ENCODE measurements at places on chromosomes 4 and X.
A peak's percentile ranks its signal among the peaks of the same experiment; 100 is the strongest.

DNA sequence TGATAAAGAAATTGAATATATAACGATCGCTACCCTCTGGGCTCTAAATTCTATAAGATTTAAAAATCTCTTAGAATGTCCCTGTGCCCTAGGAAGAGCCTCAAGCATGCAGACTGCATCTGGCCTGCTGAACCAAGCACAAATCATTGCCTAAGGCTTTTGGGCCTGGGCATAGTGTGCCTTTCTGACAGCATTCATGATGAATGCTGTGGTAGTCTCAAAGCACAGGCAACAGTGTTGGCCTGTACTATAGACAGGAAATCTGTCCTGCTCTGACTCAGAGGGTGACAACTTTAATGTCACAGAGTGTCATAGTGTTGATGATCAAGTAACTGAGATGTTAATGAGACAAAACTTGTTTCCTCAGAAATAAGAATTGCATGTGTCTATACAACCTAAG lies 717.3 kb downstream of the STIM2 start:
- no peak for DNase-seq

- no peak for DNase-seq
Measured at GRCh38 chr4:95432466-95432865, 116.3 kb downstream of the UNC5C start.

- DNase-seq = no peak
Measured at GRCh38 chr4:145773581-145774234, 93.8 kb downstream of the C4orf51 start.

DNA sequence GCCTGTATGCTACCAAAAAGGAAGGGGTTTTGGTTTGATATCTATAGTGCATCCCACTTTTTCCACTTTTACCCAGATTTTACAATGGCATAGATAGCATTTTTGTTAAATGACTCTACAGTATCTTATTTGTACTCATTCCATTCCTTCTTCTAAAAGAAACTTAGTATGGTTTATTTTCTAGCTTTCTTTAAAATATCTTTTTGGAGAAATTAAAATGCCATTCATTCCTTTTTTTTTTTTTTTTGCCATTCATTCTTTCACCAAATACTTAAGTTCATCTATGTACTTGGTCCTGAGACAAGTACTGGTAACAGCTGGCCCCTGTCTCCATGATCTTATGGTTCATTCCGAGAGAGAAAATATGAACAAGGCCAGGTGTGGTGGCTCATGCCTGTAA lies 49.1 kb downstream of the MID1 start:
- DNase-seq = no peak

DNA sequence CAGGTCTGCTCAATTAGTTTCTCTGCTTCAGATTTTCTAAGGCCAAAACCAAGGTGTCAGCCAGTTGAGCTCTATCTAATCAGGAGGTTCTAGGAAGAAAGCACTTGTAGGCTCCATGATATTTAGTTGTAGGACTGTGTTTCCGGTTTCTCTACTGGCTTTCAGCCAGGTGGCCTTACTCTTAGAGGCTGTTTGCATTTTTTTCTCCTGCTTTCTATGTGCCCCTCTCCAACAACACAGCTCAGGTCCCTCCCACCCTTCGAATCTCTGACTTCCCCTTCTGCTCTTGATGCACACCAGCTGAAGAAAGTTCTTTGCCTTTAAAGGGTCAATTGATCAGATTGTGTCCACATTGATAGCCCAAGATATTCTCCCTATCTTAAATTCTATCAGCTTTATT lies 245.2 kb downstream of the RAB28 start:
- DNase-seq = no peak

DNA sequence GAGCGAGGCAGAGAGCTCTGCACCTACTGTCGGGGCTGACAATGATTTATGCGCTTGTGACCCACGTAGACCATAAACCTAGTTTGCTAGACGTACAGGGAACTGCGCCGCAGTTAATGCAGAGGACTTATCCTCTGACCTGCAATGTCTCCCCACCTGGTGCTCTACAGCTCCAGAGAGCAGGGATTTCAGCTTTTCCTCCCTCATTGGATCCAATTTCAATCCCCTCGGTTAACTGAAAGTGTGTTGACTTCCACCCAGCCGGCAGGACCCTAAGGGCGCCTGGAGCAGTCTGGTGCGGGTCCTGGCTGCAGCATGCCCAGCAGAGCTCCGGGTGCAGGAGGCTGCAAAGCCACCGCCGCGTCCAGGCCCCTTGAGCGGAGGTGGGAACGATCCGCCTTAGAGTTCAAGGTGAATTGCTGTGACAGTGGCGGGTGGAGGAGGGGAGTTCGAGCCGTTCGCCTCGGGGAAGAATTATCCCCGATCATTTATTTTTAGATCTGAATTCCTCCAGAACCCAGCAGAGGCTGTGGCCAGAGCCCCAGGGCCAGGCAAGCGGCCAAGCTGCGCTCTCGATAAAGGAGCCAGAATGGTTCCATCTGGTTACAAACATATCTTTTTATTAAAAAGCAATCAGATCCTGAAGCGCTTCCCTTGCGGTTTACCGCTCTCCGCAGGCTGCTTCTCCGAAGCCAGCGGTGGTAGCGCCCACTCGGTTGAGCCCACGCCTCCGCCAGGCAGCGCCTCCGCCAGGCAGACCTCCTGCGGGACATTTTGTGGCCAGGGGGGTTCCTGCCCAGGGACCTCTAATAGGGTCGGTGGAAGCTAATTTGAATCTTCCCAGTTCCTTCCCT lies 66.0 kb downstream of the FBXO8 start:
- DNase-seq = no peak

DNA sequence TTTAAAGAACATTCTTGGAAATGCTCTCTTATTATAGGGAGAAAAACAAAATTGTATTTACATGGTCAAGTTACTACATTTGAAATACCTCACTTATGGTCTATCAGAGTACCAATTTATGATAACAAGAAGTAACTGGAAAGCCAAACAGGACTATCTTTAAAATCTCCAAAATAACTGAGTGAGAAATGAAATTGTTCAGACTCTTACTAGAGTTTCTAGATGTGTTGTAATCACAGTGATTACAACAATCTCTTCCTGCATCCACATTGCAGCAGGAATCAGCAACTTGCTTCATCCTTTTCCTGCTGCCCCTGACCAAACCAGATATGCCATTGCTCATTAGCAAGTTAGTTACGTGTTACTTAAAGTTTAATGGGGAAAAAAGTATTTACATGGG lies 245.2 kb upstream of the SMIM31 start:
- DNase-seq = no peak

GRCh38 chr4:25487155-25487554 lies 110.1 kb downstream of the ANAPC4 start:
- DNase-seq = no peak

DNA sequence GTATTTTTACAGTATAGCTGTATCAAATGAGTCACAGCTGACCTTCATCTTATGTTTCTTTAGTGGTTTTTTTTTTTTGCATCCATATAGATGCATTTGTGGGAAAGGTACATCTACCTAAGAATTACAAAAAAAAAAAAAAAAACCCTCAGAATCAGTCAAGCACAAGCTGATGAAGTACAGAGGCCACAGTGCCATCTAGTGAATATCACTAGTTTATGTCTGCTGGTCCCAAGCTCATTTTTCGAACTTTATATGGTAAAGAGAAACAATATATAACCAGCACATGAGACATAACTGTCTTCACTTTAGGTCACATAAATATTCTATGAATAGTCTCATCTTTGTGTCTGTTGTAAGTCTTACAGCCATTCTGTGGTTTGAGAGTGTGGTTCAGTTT lies 220.1 kb downstream of the DLG3 start:
- peak; percentile 5 for DNase-seq

GRCh38 chr4:97720869-97721432 lies 422.3 kb downstream of the STPG2 start:
- no peak for DNase-seq

All from renal cortex interstitium (tissue), 15 donors.